ENCODE measurements at places on chromosomes 16 and 17.

GRCh38 chr16:73166947-73167550, 119.1 kb upstream of the ZFHX3 start:
- no peak for DNase-seq

GRCh38 chr17:78134899-78135385, 4.4 kb downstream of the TMC8 start:
- DNase-seq: no peak

- DNase-seq: no peak
Measured at GRCh38 chr17:376936-377863, 24.6 kb upstream of the RPH3AL start.

- no peak for DNase-seq
Measured at GRCh38 chr17:40457369-40457768, 14.1 kb downstream of the IGFBP4 start.

- no peak for DNase-seq
Measured at GRCh38 chr17:65401561-65401960, 159.9 kb downstream of the AXIN2 start.

DNA sequence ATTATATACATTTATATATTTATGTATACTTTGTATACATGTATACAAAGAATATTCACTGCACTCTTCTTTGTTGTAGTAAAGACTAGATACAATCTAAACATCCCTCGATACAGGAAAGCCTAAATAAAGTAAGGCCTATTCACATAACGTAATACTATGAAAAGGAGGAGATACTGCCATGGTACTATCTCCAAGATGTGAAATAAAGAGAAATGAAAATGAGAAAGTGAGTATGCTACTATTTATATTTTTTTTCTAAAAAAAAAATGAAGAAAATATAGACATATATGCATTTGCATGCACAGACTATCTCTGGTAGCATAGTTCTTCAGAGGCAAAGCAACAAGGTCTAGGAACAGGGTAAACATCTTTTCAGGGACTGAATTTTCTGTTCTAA, 19.4 kb downstream of the CFDP1 start:
- no peak for DNase-seq
